ENCODE measurements at places on chromosomes 6 and 20. TPM values are rescaled to one million over a fixed set of nuclear protein-coding genes. Genes with fewer than 3 reads are reported as not detected.

The TCP11 gene
- total RNA-seq = 0.31 TPM

The DACT2 gene
- total RNA-seq = 0.62 TPM

The TP53TG5 gene
- not detected for total RNA-seq

The HLA-DQA1 gene
- 0.16 TPM for total RNA-seq

The BPIFA3 gene
- total RNA-seq = not detected

The EDN1 gene
- 5.9 TPM for total RNA-seq

The RRAGD gene
- total RNA-seq = 99.2 TPM

The ADTRP gene
- total RNA-seq = 2.5 TPM

The CSE1L gene
- total RNA-seq = 173 TPM

The CLPSL1 gene
- total RNA-seq = not detected

The SLC26A8 gene
- 5.3 TPM for total RNA-seq

The CDK19 gene
- total RNA-seq = 85.6 TPM

The BTN1A1 gene
- total RNA-seq = not detected

The NTSR1 gene
- total RNA-seq = 6.7 TPM

The GTSF1L gene
- total RNA-seq = not detected

The C6orf15 gene
- total RNA-seq = not detected

The MAP7 gene
- 6.1 TPM for total RNA-seq

The IPCEF1 gene
- 29.5 TPM for total RNA-seq

The SLC17A2 gene
- not detected for total RNA-seq
